ENCODE measurements at places on chromosomes 1 and 21. TPM values are rescaled to one million over a fixed set of nuclear protein-coding genes. Genes with fewer than 3 reads are reported as not detected.

The OPTC gene
- total RNA-seq: not detected

The CD1D gene
- not detected for total RNA-seq

The ITLN1 gene
- total RNA-seq: not detected

The TMEM53 gene
- 2.3 TPM for total RNA-seq

The BRINP3 gene
- total RNA-seq: not detected

DNA sequence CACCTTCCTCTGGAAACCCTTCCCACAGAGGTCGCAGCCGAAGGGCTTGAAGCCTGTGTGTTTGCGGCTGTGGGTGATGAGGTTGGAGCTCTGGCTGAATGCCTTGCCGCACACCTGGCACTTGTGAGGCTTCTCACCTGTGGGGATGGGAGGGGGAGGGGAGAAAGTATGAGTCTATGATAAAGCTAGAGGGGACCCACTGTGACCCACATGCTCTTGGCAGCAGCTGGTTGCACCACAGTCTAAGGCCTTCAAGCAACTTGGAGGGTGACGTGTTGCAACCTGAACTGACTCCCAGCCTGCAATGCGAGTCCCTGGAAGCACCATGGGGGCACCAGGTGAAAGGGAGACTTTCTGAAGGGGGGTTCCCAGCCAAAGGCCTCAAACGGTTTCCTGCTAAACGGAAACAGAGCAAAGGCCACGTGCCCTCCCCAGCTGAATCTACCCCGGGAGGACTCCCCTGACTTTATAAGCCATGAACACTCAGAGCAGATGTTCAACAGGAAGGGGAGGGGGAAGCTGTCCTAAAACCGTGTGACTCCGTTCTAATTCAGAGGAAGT, 10.6 kb downstream of the GFI1 start:
- peak; percentile 93 for DNase-seq

DNA sequence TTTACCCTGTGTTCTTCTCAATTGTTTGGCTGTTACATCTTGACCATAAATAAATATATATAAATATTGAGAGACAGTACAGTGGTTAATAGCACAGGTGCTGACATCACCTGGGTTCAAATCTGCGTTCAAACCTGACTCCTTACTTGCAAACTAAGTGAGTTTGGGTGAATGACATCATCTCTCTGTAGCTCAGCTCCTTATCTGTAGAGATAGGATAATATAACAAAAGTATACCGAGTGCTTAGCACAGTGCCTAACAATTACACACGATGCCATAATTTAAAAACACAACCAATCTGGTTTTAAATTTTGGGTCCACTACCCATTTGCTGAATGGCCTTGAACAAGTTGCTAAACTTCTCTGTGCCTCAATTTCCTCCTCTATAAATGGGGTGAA, 86.6 kb downstream of the RRAGC start:
- no peak for DNase-seq

DNA sequence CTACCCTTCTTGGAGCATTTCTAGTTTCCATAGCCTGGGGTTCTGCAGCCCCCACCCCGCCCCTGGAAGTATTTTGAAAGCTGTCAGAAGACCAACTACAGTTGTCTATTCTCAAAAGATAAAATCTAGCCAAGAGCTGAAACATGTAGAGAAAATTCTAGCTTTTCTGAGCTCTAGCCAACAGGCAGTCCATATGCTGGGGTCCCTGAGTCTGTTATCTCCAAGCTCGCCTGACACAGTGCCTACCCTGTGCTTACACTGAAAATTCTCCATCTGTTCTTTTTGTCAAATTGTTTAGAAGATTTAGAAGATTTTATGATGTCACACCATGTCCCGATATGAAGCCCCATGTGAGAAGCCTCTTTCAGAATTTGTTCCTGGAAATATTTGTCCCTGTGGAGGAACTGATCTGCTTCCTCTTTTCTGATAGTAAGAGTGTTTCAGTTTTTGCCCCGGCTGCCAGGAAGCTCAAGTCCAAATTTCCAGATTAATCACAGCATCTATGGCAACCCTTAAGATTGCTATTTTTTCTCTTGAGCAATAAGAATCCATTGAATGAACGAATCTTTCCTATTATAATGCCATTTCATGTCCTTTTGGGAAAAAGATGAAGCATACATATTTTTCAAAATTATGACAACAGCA, 23.7 kb upstream of the CSF3R start:
- no peak for DNase-seq

GRCh38 chr1:156616463-156616862, 2.8 kb upstream of the HAPLN2 start:
- DNase-seq: no peak

DNA sequence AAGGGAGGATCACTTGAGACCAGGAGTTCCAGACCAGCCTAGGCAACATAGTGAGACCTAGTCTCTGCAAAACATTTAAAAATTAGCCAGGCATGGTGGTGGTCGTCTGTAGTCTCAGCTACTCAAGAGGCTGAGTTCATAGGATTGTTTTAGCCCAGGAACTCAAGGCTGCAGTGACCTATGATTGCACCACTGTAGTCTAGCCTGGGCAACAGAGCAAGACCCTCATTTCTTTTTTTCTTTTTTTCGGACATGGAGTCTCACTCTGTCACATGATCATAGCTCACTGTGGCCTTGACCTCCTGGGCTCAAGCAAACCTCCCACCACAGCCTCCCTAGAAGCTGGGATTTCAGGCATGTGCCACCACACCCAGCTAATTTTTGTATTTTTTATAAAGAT, 31.9 kb upstream of the RCC2 start:
- DNase-seq: no peak

DNA sequence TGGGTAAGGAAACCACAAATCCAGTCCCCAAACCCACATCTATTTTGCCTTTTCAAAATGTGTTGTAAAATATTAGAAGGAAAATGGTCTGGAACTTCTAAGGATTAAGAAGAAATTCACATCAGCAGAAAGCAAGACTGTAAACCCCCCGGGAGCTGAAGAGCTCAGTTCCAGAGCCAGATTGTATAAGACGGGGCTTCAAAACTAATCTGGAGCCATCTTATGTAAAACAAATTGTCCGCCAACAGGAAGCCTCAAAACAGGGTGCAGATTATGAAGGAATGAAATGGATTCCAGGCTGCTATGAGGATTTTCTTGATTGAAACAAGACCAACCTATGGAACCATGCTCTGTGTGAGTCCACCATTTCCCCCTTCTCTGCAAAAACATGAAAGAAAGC, 25.1 kb upstream of the HUNK start:
- DNase-seq: no peak

DNA sequence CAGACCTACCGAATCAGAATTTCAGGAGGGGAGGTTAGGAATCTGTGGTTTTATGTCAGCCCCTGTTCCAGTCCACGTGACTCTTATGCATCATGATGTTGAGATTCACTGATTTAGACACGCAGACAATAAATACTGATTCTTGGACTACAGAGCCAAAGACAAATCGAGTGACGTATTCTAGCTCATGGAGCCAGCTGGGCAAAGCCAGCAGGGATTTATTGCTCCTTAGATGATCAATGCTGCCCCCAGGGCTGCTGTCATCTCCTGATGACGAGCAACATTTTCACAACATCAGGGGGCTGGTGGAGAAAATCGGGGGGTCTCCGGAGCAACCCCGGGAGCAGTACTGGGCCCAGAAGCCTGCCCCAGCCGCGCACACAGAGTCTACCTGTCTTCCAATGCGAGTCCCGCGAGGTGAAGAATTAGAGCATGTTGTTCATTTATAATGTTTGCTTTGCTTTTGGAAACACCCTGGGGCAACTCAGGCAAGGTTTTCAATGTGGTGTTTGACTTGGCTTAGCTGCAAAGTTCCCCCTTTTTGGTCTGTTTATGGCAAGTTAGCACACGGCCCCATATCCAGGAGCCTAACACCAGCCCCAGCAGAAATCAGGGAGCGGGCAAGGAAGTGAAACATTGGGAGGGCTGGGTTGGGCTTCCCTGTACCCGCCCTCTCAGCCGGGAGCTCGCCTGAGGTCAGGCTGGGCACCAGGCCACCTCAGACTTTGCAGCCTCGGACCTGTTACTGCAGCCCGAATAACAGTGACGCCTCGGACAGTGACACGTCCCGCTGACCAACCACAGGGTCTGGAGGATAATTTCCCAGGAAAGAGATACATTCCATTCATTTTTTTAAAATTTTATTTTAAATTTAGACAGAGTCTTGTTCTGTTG, 19.9 kb upstream of the CLDN14 start:
- no peak for DNase-seq

GRCh38 chr1:62903982-62904855, 120.3 kb downstream of the ATG4C start:
- DNase-seq: no peak

- DNase-seq: no peak
Observed at GRCh38 chr21:28489821-28490350, 502.8 kb downstream of the LTN1 start.

DNA sequence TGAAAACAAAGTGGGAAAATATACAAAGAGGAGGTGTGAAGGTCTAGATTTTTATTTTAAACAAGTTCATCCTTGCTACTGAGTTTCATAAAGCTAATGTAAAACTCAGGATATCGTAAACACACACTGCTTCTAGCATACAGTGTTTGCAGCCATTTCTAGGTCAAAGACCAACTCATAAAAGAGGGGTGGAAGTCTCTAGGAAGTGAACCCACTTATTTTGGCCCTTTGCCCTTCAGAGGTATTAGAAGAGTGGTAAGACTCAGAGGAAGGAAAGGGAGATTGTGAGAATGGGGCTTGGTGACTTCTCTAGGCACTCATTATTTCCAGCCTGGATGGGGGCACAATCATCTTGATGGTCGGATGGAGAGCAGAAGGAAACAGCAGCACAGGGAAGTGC, 91.2 kb downstream of the TNFSF18 start:
- DNase-seq: no peak

DNA sequence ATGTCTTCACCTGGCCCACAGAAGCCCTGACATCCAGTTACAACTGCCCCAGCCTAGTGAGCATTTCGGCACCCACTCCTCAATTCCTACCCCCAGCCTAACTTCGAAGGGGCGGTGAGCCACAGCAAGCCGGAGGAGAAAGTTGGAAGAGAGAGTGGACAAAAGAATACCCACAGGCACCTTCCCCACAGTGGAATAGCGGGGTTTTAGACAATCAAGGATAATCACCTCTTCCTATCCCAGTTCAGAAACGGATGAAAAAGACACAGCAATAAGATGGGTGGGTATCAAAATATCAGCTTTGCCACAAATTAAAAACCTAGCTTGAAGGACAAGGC, 1.3 kb upstream of the LSS start:
- DNase-seq: no peak

DNA sequence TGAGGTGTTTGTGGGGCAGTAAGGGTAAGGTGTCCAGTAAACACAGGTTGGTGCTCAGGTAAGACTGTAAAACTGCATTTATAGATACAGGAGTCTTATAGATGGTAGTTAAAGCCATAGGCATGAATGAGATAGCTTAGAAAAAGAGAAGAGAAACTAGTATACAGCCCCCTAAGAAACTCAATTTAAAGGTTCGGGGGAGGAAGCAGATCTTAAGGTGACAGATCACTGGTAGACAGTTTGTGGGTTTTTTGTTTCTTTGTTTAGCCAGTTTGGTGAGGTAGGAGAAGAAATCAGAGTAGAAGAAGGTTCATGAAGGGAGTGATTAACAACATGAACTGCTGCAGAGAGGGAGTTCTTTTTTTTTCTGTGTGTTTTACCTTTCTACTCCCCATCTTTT, 6.1 kb upstream of the AGO3 start:
- DNase-seq: no peak

GRCh38 chr1:13607002-13607401, 23.4 kb downstream of the PDPN start:
- no peak for DNase-seq

DNA sequence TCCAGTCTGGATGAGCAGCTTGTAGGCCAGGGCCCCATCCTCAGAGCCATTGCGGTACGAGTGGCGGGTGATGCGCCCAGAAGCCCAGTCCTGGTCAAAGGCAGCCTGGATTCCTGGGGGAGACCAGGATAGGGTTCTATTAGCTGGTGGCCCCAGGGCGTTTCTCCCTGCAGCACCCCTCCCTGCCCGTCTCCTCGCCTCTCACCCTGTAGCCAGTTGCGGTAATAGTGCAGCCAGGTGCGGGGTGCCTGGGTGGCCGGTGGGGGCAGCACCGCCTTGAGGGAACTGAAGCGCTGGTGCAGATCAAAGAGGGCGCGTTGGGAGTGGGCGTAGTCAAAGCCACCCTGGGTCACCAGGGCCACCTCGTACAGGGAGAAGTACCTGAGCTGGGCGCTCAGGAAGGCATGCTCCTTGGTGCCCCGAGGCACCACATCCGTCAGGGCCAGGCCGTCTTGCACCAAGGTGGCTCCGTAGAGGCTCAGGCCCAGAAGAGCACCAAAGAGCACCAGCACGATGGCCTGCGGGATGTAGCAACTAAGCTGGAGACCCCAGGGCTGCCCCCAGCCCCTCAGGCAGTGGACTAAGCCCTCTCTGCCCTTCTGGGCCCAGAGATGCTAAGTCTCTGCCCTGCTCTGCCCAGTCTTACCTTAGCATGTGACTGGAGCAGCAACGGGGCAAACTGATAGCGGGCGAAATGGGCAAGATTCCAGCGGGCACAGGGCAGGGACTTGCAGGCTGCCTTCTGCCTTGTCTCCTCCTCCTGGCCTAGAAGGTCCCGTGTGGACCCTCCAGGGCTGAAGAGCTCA, 15.7 kb downstream of the PTCH2 start:
- no peak for DNase-seq
